ENCODE measurements at places on chromosomes 13 and 19. TPM values are rescaled to one million over a fixed set of nuclear protein-coding genes. Genes with fewer than 3 reads are reported as not detected.

Gene ZNF562
- 12.6 TPM for total RNA-seq

Gene CEACAM16
- total RNA-seq, result not detected

Gene KLK7
- not detected for total RNA-seq

Gene IZUMO2
- not detected for total RNA-seq

Gene LRRC63
- under 0.01 TPM for total RNA-seq

Gene FFAR1
- not detected for total RNA-seq

Gene FARP1
- total RNA-seq, result 17.0 TPM

Gene LGALS7
- total RNA-seq, result not detected

Gene ADAMTS10
- total RNA-seq, result 8.1 TPM

Gene KIR2DL4
- total RNA-seq, result not detected

Gene KRTDAP
- total RNA-seq, result not detected

Gene CD37
- not detected for total RNA-seq

Gene ZBTB7A
- 17.9 TPM for total RNA-seq

Gene MTUS2
- total RNA-seq, result 0.17 TPM

Gene LGALS14
- not detected for total RNA-seq

Gene KIR3DL1
- not detected for total RNA-seq

Gene LRRC4B
- total RNA-seq, result under 0.01 TPM

Gene TMEM150B
- not detected for total RNA-seq

Gene LIM2
- total RNA-seq, result not detected

Gene KCNJ14
- 0.26 TPM for total RNA-seq

Gene LAIR1
- total RNA-seq, result not detected

Gene NDFIP2
- 27.3 TPM for total RNA-seq

Gene PRTN3
- not detected for total RNA-seq
